ENCODE measurements at places on chromosomes 12 and 14.

GRCh38 chr12:109458086-109458485, 19.0 kb downstream of the KCTD10 start:
- DNase-seq = peak; percentile 82

DNA sequence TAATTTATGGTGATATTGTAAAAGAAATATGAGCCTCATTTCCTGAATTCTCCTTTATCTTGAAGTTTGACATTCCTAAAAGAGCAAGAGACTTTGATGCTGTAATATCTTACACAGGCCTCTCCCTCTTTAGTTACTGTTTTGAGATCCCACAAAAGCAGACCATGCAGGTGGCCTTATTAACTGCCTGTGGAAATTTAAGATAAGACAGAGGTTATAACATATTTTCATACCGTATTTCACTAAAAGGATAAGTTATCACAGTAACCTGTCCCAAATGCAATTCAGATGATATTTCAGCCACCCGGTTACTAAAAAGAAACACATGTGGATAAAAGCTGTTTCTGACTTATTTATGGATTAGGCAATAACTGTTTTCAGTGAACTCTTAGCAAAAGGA, 150.1 kb downstream of the NAV3 start:
- no peak for DNase-seq

- peak; percentile 57 for DNase-seq
Measured at GRCh38 chr12:54358191-54358944, 5.9 kb downstream of the GPR84 start.

DNA sequence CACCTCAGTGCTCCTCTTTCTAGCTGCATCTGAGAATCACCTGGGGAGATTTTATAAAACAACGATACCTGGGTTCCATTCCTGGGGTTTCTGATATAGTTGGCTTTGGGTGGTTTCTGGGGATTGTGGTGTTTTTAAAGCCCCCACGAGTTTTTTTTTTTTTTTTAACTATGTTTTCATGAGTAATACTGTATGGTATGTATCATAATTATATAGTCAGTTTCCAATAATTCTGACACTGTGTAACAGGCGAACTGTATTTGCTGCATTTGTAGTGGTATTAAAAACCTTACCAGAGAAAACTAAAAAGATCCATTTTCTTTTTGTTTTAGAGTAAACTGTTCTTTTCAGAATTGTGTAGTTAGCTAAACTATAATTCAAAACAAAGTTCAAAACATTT, 84.9 kb downstream of the SRGAP1 start:
- DNase-seq = no peak

DNA sequence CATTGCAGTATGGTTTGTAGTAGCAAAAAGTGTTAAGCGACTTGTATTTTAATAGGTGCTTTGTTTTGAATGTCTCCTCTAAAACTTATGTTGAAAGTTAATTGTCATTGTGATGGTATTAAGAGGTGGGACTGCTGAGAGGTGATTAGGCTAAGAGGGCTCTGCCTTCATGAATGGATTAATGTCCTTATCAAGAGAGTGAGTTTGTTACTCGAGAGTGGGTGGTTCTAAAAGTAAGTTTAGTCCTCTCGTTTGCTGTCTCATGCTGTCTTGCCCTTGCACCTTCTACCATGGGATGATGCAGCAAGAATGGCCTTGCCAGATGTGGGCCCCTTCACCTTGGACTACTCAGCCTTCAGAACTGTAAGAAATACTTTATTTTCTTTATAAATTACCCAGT, 17.4 kb downstream of the ZDHHC17 start:
- DNase-seq = peak; percentile 31

GRCh38 chr12:24911271-24911791, 37.6 kb downstream of the BCAT1 start:
- DNase-seq = peak; percentile 93

- no peak for DNase-seq
Measured at GRCh38 chr14:60544659-60545058, 35.7 kb downstream of the SIX6 start.

DNA sequence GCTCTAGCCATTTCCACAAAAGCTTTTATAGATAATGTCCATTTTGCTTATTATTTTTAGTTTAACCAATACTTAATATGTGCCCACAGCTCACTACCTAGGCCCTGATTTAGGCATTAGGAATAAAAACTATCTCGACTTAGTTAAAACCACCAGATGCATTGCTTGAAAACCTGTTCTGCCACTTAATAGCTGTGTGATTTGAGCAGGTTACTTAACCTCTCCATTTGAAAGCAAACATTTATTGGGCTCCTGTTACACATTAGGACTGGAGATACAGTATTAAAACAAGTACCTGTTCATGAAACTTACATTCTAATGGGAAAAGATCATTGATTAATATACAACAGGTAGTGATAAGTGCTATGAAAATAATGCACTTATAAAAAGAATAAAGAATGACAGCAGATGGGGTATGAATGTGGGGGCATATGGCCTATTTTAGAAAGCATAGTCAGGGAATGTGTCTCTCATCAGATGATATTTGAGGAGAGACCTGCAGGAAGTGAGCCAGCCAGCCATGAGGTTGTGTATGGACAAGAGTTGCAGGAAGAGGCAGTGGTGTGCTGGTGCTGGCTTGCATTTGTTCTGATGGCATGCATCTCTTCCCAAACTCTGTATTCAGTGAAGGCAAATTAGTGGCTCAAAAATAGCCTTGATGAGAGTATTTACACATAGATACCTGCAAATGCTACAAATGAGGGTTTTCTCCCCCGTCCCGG, 34.3 kb downstream of the NOPCHAP1 start:
- no peak for DNase-seq

DNA sequence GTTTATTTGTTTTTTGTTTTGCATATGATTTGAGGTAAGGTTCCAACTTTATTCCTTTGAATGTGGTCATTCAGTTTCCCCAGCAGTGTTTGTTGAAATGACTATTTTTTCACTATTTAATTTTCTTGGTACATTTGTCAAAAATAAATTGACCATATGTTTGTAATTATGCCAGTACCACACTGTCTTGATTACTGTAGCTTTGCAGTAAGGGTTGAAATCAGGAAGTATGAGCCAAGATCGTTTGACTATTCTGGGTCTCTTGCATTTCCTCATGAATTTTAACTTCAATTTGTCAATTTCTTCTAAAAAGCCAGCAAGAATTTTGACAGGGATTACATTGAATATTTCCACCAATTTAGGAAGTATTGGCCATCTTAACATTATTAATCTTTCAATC, 199.3 kb upstream of the PPFIA2 start:
- DNase-seq = no peak

DNA sequence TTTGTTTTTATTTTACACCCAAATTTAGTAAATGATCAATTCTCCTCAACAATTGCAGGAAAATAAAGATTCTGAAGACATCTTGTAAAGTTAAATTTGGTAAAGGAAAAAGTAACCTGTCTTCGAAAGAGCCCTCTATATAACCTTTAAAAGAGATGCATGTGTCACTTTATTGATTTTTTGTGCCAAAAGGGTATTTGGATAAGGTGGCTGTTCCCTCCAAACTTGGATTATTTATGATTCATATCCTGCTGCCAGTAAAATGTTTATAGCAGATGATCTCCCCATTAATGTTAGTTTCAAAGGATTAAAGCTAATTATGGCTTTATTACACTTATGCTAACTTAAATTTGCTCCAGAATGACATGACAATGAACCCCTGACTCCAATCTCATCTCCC, 98.8 kb downstream of the DUSP6 start:
- DNase-seq = no peak

DNA sequence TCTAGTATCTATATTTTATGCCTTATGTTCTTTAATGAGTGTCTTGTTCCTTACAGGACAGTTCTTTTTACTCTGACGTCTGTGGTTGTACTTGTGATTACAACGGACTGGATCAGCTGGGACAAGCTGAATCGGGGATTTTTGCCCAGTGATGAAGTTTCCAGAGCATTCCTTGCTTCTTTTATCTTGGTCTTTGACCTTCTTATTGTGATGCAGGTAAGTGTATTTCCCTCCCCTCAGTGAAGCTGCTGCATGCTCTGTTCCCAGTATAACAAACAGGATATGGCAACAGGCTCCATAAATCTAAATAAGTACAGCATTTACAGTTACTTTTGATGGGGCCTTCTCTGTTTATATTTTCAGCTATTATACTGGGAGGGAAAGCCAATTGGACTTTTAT, 463.6 kb downstream of the TMEM117 start:
- no peak for DNase-seq

- DNase-seq = no peak
Measured at GRCh38 chr14:28777471-28778137, 11.0 kb downstream of the FOXG1 start.

GRCh38 chr12:105922670-105923102, 216.1 kb downstream of the NUAK1 start:
- peak; percentile 77 for DNase-seq

- no peak for DNase-seq
Measured at GRCh38 chr14:91012045-91012444, 48.4 kb downstream of the RPS6KA5 start.

GRCh38 chr12:67925077-67925476, 64.2 kb upstream of the IFNG-AS1 start:
- DNase-seq = no peak

GRCh38 chr12:78018939-78019338, 188.2 kb downstream of the NAV3 start:
- peak; percentile 67 for DNase-seq

- no peak for DNase-seq
Measured at GRCh38 chr14:61221906-61222305, 59.2 kb downstream of the TMEM30B start.

DNA sequence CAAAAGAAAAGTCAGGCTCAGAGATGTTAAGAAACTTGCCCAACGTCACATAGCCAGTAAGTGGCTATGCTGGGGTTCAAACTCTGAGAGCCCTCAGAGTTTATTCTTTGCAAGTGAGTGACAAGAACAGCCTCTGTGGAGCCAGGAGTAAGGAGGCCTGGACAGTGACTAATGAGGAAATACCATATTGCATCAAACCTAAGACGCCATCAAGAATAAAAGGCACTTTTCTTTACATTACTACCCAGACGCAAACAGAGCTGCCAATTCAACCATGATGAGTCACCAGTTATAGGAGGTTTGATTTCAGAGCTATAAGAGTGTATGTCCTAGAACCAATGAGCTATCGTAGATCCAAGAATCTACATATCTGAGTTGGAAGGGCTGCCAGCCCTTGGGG, 9.4 kb downstream of the TNFRSF1A start:
- peak; percentile 85 for DNase-seq

- DNase-seq = peak; percentile 1
Measured at GRCh38 chr14:86296173-86296572, 766.2 kb downstream of the FLRT2 start.

GRCh38 chr12:46152456-46152855, 116.4 kb downstream of the SLC38A1 start:
- DNase-seq = no peak

GRCh38 chr12:132955094-132956010, 754 bp downstream of the ZNF605 start:
- peak; percentile 78 for DNase-seq

GRCh38 chr14:91152499-91152898, 38.6 kb downstream of the DGLUCY start:
- DNase-seq = no peak

DNA sequence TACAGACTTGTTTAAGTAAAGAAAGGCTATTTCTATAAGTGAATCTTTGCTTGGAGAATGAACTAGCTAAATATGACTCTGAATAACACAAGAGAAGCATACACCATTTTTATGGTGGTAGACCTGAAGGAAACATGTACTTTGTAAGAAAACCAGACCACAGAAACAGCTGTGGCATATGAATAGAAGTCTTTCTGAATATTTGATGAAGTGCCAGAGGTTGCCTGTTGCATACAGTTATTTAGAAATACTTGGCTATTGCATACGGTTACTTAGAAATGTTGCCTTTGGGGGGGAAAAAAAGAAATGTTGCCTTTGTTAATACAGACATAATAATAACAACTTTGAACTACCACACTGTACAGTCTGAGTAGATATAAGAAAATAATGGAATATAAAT, 16.8 kb upstream of the LEMD3 start:
- peak; percentile 44 for DNase-seq

DNA sequence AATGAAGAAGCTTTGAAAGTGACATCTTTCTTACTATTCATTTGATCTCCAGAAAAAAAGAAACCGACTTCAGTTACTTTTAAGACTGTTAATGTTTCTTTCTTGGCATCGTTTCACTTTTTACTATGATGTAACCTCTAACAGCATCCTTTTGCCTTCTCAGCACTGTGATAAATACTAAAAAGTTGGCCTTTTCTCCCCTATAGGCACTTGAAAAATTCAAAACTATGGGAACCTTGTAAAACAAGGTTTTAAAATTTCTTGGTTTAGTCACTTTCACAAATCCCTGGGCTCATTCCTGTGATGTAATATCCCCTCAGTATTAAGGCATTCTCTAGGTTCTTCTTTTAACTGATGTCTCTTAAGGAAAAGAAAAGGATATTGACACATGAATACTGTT, 281.8 kb downstream of the EGLN3 start:
- DNase-seq = peak; percentile 24

GRCh38 chr12:39230086-39230485, 212.8 kb downstream of the KIF21A start:
- DNase-seq = peak; percentile 28

- DNase-seq = no peak
Measured at GRCh38 chr14:102316338-102316742, 3.2 kb upstream of the ZNF839 start.

DNA sequence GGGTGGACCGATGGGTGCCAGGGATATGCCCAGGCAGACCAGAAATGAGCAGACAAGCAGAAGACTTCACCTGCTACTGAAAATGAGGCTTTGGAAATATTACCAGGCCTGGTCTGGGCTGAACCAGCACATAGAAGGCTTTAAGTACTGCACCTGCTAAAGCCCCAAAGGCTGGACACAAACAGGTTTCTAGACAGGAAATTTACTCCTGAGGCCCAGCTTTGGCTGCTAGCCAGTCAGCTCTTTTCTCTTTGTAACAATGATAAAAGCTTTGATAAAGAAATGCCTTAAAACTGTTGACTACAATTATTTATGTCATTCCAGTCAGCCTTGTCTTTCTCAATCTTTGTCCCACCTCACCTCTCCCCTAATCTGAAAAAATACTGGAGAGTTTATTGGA, 228.9 kb upstream of the EGLN3 start:
- DNase-seq = no peak

DNA sequence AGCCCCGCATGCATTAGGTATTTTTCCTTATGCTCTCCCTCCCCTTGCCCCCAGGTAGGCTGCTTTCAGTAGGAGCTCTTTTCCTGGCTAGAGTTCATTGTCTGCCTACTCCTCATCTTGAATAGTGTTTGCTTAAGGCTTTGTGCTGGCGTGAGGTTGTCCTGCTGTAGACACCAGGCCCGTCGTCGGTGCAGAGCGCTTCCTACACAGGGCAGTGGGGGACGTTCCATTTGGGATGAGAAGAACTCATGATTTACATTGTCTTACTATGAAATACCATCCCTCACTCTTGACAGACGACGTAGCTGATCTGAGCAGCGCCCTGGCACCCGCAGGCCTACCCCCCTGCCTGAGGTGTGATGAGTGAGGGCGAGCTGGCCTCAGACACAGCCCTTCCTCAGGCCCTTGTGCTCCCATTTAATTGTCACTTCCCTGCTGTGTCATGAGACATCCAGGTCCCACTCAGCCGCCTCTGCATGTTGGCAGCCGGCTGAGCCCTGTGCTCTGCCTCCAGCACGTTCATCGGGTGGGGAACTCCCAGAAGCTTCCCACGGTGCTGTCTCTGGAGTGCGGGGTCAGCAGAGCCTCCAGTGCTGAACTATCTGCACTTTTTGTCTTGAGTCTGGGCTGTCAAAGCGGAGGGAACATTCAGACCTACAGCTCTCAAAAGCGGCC, 76.0 kb downstream of the WDR20 start:
- DNase-seq = peak; percentile 60

GRCh38 chr12:20183563-20183962, 184.8 kb upstream of the PDE3A start:
- peak; percentile 84 for DNase-seq

GRCh38 chr12:121330195-121330594, 22.0 kb downstream of the ANAPC5 start:
- DNase-seq = no peak

Data from choroid plexus epithelial cell (primary cell).